Aorta (tissue), 5 donors: ENCODE measurements at places on chromosomes 7 and 10. TPM values are rescaled to one million over a fixed set of nuclear protein-coding genes. Genes with fewer than 3 reads are reported as not detected.

DNA sequence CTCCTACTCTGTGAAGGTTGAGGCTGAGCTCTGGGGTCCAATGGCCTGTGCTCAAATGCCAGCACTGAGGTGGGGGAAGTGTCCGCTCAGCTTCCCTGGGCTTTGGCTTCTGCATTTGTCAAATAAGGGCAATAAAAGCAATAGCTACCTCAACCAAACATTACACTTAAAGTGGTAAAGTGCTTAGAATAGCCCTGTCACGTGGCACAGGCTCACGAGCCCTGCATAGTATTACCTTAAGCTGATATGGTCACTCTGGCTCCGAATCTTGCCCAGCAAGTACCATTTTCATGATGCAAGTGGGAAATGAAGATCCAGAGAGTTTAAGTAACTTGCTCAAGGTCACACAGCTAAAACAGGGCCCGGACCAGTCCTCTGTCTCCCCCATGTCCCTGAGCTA, 451.1 kb upstream of the ZMIZ1 start:
- DNase-seq: no peak

- no peak for DNase-seq
These were observed 111.8 kb upstream of the PLPP4 start for GRCh38 chr10:120345186-120345585.

DNA sequence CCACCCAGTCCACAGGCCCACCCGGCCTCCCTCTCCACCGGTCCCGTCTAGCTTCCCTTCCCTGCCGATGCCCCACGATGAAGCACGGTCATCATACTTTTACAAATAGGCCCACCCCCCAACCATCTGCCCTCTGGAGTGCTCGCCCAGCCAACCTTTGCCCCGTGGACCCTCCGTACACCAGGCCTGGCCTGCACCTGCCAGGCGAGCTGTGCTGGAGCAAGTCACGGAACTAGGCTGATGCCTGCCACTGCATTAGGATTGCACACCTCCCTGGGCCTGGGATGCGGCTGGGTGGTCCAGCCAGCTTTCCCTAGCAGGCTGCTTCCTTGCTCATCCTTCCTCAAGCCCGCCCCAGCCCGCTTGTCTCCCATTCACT, 44.7 kb downstream of the PPIF start:
- peak; percentile 42 for DNase-seq

DNA sequence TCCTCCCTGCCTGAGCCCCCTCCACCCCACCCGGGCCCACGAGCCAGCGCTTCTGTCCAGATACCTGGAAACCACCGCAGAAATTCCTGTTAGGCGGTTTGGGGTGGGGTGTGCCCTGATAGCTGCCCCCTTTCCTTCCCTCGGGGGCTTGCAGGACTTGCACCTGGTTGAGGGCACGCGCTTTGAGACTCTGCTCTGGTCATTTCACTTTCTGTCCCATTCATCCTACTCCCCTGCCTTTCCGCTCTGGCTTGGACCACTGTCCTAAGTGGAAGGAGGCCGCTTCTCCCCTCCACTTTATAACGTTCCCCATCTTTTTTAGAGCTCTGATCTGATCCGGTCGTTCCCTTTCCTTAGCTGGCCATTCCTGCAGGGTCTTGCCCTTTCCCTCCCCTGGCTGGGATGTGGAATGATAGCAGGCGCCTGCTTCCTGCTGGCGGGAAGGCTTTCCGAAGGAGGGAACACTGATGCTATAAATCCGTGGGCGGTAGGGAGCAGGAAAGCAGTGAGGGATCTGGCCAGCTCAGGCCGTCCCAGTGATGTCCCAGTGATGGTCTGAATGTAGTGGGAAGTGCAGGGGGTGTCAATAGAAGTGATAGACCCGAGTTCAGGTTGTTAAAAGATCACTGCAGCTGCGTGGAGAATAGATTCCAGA, 852 bp upstream of the PRKAR1B start:
- DNase-seq: no peak

DNA sequence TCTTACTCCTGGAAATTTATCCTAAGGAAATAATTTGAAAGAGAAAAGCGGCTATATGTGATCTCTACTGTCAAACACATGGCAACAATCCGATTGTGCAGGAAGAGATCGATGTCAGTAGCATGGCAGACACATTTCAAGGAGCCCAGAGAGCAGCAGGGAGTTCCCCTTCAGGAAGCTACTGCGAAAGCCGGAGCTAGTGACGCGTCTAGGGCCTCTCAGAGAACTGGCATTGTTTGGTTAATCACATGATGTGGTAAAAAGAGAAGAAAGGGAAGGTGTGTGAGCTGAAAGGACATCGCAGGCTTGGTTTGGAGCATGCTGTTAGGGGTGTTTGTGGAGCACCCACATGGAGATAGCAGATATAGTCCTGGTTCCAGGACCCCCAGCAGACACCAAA, 74.9 kb downstream of the BEND7 start:
- no peak for DNase-seq

DNA sequence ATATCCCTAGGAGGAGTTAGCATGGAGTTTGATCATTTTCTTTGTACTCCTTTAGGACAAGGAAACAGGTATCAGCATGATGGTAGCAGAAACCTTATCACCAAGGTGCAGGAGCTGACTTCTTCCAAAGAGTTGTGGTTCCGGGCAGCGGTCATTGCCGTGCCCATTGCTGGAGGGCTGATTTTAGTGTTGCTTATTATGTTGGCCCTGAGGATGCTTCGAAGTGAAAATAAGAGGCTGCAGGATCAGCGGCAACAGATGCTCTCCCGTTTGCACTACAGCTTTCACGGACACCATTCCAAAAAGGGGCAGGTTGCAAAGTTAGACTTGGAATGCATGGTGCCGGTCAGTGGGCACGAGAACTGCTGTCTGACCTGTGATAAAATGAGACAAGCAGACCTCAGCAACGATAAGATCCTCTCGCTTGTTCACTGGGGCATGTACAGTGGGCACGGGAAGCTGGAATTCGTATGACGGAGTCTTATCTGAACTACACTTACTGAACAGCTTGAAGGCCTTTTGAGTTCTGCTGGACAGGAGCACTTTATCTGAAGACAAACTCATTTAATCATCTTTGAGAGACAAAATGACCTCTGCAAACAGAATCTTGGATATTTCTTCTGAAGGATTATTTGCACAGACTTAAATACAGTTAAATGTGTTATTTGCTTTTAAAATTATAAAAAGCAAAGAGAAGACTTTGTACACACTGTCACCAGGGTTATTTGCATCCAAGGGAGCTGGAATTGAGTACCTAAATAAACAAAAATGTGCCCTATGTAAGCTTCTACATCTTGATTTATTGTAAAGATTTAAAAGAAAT, 4.8 kb downstream of the BAMBI start:
- DNase-seq: no peak

DNA sequence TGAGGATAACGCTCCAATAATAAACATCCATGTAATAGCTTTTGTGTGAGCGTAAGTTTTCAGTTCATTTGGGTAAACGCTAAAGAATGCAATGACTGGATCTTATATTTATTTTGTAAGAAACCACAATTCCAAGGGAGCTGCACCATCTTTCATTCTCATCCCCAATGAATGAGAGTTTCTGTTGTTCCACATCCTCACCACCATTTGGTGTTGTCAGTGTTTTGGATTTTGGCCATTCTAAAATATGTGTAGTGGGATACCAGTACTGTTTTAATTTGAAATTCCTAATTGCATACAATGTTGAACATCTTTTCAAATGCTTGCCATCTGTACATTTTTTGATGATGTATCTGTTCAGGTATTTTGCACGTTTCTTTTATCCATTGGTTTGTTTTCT, 50.9 kb upstream of the SEMA3D start:
- DNase-seq: no peak

DNA sequence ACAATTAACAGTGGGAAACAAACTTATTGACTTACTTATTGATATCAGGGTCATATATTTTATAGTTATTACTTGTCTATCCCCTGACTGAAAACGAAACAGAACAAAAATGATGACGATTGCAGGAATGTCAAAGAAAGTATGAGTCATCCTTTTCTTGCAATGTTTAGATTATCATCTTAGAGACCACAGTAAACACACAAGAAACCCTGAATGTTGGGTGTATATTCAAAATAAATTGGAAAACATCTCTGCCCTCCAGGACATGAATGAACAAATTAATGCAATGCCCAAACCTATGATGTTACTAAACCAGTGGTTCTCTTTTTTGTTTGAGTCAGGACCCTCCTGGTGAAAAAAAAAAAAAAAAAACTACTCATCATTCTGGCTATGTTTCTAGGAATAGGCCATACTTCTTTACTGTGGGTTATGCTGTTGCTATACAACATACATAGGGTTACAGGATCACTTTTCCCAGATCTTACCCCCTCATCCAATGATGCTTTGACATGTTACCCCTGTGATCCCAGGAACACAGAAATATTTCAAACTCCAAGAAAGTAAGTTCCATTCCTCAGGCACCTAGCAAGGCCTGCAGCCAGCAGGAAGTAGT, 623.4 kb upstream of the IGFBP3 start:
- no peak for DNase-seq

GRCh38 chr10:66045859-66046258, 880.0 kb upstream of the LRRTM3 start:
- DNase-seq: no peak

Gene ODAD2
- 0.71 TPM for total RNA-seq

Gene STEAP1
- 41.1 TPM for total RNA-seq

Gene AS3MT
- 3.1 TPM for total RNA-seq
